ENCODE measurements at places on chromosomes 3 and 15.

GRCh38 chr3:8959668-8960067 is 3.6 kb downstream of the RAD18 start:
- no peak for DNase-seq

GRCh38 chr15:44734839-44735481 is 1.4 kb upstream of the TRIM69 start:
- DNase-seq: no peak

DNA sequence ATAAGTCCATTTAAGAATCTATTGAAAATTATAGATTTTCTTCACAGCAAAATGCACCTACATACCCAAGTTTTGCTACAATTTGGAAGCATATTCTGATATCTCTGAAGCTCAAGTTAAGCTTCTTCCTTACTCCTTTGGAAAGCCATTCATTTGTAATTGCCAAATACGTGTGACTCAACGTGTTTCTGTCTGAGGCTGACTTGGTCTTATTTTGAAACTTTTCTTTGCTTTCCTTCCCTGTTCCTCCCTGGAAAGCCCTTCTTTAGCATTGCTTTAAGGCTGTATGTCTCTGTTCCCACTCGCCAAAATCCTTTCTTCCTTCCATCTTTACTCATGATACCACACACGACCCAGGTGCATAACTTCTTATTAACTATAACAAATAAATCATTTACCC is 232.0 kb downstream of the ZBBX start:
- no peak for DNase-seq

- DNase-seq: no peak
Observed at GRCh38 chr15:83565553-83566159, 88.3 kb upstream of the ADAMTSL3 start.

DNA sequence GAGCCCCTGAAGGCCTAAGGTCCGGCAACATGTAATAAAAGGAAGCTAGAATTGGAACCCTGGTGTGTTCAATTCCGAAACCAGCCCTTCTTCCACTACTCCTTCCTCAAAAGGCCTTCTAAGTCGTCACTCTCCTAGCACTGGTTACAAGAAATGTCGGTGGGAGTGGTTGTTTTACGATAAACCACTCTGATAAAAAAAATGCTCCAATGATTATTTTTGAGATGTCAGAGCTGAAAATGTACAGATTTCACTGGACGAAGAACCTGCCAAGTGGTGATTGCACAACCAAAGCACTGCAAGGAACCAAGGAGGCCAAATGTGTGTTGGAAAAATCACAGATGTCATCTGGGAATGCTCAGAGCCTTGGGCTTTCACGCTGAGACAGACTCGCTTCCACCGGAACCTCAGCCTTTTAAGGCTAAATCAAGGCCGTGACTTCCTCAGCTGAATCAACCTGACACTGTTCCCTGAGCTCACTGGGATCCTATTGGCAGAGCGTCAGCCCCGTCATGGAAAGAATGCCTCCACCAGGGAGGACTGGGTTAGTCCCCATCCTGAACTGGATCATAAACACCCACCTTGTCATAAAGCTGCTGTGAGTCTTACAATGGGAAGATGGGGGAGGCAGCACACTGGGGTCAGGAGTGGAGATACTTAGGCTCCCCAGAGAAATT is 108.1 kb upstream of the THBS1 start:
- no peak for DNase-seq

Measured in NCI-H187 treated with DMSO at 0.1 percent for 48 hours (cell line).